ENCODE measurements at places on chromosomes 1 and 21.

- DNase-seq, result no peak
Observed at GRCh38 chr1:163583661-163584181, 262.0 kb downstream of the NUF2 start.

GRCh38 chr1:24567792-24568388 is 12.0 kb downstream of the NCMAP start:
- no peak for DNase-seq

GRCh38 chr21:33658919-33659567 is 16.7 kb downstream of the ITSN1 start:
- DNase-seq, result no peak

DNA sequence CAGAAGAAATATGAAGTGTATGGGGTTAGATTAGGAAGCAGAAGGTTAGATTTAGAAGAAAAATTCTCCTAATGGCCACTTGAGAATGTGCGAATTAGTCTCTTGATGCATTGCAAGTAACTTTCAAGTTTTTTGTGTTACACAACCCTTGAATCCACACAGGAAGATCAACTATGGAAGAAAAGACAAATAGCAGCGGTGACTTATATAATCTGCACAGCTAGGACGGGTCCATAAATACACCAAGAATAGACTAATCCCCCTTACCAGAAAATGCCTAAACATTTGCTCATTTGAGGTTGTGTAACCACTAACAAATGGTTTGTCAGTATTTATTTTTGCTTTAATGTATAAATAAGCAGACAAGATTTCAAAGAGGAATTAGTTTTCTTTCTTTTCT is 182.6 kb downstream of the TGFB2 start:
- DNase-seq, result no peak

DNA sequence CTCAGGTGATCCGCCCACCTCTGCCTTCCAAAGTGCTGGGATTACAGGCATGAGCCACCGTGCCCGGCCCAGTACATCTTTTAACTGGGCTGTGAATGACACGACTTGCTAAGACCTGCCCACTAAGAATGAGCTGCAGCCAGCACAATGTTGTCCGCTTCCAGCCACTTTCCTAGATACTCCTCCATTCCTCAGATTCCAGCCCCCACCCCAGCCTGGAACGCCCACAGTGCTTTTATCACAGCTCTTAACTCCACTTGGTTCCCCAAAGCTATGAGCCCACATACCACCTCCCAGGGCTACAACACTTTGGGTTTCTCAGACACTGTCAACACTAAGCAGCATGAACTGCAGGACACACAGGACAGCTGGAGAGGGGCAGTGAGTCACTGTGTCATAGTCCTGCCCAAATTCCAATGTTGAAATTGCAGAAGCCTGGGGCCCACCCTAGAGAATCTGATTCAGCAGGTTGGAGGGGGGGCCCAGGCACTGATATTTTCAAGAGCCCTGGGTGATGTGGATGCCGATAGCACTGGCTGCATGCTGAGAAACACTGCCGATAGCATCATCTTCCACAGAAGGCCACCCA is 58.0 kb downstream of the ACBD3 start:
- DNase-seq, result no peak

GRCh38 chr1:20999525-21000244 is 177.0 kb downstream of the EIF4G3 start:
- no peak for DNase-seq

- DNase-seq, result no peak
Observed at GRCh38 chr1:226712742-226713419, 26.2 kb downstream of the ITPKB start.

GRCh38 chr1:8120693-8121260 is 94.7 kb upstream of the ERRFI1 start:
- DNase-seq, result no peak

DNA sequence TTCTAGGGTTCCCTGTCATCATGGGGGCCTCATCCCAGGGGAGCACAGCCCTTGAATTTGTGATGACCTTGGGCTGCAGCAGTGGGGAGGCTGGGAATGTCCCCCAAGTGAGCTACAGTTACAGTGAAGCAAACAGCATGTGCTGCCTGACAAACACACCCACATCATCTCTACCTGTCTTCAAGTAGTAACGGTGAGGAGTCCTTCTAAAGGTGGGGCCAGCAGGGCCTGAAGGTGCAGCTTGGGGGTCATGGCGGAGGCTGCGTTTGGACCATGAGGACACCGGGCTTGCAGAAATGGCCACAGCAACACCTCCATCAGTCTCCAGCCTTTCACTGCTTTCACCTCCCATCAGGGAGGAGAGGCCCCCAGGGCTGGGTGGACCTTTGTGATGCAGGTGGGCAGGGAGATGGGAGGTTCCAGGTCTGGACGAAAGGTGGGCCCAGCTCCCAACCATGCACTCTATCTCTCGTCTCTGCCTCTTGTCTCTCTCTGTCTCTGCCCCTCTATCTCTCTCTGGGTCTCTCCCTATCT is 55.7 kb downstream of the WNT9A start:
- no peak for DNase-seq

GRCh38 chr1:2146836-2147517 is 47.6 kb downstream of the FAAP20 start:
- no peak for DNase-seq

- no peak for DNase-seq
Observed at GRCh38 chr1:159925719-159926078, 392 bp upstream of the TAGLN2 start.

GRCh38 chr1:94408104-94408830 is 9.9 kb upstream of the ABCD3 start:
- DNase-seq, result no peak

GRCh38 chr21:34131586-34131985 is 58.2 kb downstream of the MRPS6 start:
- no peak for DNase-seq

DNA sequence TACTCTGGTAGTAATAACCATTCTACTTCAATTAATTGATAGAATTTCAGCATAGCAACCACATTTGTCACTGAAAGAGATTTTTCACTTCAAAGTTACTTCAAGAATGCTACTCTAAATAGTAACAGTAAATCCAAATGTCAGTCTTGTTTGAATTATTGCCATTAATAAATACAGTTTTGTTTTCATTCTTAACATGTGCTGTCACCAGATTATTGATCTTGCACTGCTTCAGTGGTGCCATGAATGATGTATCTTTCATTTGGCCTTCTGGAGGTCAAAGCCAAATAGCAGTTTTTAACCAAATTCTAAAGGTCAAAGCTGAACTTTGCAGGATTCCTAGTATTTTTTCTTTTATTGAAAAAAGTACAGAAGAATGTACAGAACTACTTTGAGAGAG is 199.5 kb downstream of the PATJ start:
- DNase-seq, result no peak

DNA sequence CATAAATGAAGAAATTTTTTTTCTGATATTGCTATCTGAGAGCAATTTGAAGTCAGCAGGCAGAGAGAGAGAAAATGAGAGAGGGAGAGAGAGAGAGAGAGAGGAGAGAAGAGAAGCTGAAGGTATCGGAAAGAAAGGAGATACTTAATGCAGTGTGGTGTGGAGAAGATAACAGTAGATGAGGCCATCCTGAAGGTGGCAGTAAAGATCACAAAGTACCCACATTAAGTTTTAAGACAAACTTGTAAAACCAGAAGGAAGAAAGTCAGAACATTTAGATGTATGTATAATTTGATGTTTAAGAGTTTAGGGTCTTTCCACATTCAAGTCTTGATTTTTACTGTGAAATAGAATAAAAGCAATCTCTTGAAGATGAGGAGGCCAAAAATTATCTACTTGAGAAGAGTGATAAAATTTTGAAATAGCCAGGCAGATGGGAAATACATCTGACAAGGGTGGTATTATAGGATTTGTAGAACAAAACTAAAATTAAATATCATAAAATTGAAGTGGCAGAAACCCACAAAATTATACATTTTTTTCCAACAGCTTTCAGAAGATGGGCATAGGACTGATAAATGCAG is 1753.4 kb downstream of the MRPL39 start:
- no peak for DNase-seq

DNA sequence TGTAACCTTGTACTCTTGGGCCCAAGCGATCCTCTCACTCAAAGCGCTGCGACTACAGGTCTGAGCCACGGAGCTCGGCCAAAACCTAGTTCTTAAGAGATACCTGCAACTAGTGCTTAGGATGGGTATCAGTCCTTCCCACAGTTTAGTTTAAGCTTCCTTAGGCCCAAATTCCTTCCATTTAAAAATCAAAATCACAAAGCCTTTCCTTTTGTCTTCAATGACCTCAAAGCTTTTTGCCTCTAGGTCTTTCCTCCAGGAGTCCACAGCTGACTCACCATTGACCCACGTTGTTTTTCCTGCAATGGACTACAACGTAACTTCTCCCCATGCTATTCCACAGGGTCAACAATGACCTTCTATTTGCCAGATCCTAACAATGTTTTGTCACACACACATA is 64.0 kb downstream of the APP start:
- DNase-seq, result no peak

- no peak for DNase-seq
Observed at GRCh38 chr1:23585321-23586022, 26.2 kb upstream of the ID3 start.

DNA sequence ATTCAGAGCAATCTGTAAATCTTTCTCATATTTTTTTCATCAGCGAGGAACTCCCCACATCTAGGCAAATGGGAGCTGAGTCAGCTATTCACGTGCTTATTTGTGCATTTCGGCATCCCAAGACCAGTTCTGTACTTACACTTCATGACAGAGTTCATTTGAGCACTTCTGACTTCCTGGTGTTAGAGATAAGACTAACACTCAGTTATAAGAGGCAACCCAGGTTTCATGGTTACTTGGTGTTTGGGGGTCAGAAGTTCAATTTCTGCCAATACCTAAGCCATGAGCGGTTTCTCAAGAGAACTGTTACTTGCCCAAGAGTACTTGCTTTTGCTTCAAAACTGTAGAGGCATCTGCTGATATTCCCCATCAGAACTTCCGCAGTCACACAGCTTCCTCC is 24.1 kb upstream of the DESI2 start:
- no peak for DNase-seq

- no peak for DNase-seq
Observed at GRCh38 chr1:37901191-37901892, 42.0 kb upstream of the MTF1 start.

- DNase-seq, result no peak
Observed at GRCh38 chr1:225870911-225871310, 11.3 kb downstream of the TMEM63A start.

- no peak for DNase-seq
Observed at GRCh38 chr1:204225841-204226735, 12.3 kb upstream of the GOLT1A start.

GRCh38 chr1:167856711-167857418 is 57.1 kb downstream of the ADCY10 start:
- DNase-seq, result no peak

- DNase-seq, result no peak
Observed at GRCh38 chr21:29084372-29084771, 10.9 kb upstream of the CCT8 start.

DNA sequence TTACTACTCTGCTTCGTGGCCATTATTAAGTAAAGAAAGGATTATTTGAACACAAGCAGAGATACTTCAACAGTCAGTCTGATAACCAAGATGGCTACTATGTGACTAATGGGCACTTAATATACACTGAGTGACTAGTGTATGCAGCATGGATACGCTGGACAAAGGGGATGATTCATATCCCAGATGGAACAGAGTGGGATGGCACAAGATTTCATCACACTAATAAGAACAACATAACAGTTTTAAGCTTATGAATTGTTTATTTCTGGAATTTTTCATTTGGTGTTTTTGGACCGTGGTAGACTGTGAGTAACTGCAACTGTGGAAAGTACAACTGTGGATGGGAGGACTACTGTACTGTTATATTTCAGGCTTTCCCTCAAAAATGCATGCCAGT is 9.4 kb downstream of the ZCCHC17 start:
- DNase-seq, result no peak
